ENCODE measurements at places on chromosomes 2 and 18. TPM values are rescaled to one million over a fixed set of nuclear protein-coding genes. Genes with fewer than 3 reads are reported as not detected.

CXCR4 gene
- 3.5 TPM for total RNA-seq

HYCC2 gene
- 17.2 TPM for total RNA-seq

CD226 gene
- 1.3 TPM for total RNA-seq

IL1R2 gene
- 3.9 TPM for total RNA-seq

REG1B gene
- not detected for total RNA-seq

VWA3B gene
- 0.15 TPM for total RNA-seq

DSG3 gene
- total RNA-seq = not detected

DUSP2 gene
- 1.2 TPM for total RNA-seq

MDH1B gene
- 0.92 TPM for total RNA-seq

AFF3 gene
- 16.7 TPM for total RNA-seq
